ENCODE measurements at places on chromosomes 11 and 22.

GRCh38 chr11:18491924-18492323, 34.8 kb downstream of the TSG101 start:
- no peak for DNase-seq

DNA sequence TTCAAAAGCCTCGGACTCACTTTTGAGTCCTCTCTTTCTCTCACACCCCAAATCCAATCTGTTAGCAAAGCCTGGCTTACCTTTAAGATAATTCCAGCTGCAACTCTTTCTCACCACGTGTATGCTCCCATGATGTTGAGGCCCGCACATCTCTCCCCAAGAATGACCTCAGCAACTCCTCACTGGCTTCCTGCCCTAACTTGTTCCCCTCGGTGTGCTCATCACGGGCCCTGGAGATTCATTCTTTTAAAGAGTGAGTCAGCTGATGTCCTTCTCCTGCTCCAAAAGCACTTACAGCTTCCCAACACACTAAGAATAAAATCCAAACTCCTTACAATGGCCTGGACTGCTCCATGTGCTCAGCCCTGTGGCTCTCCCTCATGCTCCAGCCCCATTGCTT, 1041.3 kb downstream of the OPCML start:
- no peak for DNase-seq

GRCh38 chr22:37545703-37546436, 14.4 kb upstream of the CDC42EP1 start:
- no peak for DNase-seq

DNA sequence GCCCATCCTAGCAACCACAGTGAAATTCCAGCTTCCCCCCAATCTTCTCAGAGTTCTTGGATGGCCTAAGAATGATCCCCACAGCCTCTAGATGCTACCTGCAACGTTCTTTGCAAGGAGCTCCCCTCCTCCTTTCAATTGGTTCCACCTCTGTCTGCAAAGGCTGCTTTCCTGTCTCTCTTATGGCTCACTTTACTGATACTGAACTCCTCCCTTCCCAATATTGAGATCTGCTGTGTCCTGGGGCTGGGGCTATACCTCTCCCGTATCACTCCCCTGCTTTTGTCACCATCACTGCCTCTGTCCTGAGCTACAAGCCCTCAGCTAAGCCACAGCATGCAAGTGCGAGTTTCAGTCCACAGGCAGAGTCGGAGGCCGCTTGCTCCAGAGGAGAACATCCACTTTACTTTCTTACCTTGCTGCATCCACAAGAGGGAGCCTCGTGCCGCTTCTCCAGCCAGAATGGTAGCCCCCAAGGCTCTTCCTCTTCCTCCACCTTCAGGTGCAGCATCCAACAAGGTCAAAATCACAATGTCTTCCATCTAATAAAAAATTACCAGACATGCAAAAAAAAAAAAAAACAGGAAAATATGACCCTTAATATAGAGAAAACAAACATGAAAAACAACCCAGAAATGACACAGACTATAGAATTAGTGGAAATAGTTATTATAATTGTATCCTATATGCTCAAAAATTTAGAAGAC, 48.6 kb upstream of the TMEM45B start:
- peak; percentile 7 for DNase-seq

DNA sequence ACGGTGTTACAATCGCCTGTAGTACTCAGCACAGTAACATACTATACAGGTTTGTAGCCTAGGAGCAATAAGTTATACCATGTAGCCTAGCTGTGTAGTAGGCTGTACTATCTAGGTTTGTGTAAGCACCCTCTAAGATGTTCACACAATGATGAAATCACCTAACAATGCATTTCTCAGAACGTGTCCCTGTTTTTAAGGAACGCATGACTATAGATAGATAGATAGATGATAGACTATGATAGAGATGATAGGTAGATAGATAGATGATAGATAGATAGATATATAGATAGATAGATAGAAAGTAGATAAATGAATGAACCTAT, 203.9 kb downstream of the FAM76B start:
- no peak for DNase-seq

DNA sequence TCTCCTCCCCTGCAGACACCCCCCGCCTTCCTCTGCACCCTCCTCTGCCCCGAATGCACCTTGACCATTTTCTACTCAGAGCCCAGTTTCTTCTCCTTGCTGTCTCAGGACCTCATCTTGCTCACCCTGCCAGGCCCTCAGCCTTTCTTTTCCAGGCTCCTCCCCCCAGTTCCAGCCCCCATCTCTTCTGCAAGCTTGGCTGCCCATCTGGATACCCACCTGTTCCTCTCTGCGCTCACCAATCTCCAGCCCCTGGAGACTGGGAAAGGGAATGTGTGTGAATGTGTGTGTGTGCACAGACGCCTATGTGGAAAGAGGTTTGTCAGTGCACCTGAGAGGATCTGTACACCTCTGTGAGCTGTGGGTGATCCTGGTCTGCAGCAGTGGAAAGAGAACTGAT, 36.4 kb downstream of the SLC22A12 start:
- no peak for DNase-seq

- DNase-seq, result no peak
Observed at GRCh38 chr11:88434333-88434976, 96.9 kb upstream of the CTSC start.

DNA sequence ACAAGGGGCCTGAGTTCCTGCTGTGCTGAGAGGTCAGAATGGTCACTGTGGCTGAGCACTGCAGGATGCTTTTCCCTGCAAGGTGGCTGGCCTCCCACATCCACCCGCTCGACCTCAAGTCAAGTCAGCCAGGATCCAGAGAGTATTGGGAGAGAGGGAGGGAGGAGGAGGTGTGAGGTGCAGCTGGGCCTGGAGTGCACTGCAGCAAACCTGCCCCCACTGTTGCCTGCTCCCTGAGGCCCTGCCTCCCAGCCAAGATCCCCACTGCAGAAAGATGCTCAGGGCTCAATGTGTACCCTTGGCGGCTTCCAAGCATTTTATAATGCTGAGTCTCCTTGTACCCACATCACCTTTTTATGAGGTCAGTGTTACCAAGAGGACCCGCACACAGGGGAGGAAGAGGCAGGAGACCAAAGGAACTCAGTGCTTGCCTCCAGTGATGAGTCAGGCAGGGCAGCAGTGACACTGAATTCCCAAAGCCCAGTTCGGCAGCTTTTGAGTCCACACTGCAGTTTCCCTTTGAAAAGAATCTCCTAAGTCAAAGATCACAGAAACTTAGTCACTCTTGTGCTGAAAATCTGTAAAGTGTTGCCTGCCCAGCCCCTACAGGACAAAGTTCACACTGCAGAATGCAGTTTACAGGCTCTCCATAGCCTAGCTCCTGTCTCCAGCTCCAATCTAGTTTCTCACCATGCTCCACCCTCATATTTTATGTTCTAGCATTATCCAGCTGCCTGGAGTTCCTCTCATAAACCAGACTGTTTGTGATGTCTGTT, 3.1 kb downstream of the ENDOD1 start:
- DNase-seq, result peak; percentile 38

DNA sequence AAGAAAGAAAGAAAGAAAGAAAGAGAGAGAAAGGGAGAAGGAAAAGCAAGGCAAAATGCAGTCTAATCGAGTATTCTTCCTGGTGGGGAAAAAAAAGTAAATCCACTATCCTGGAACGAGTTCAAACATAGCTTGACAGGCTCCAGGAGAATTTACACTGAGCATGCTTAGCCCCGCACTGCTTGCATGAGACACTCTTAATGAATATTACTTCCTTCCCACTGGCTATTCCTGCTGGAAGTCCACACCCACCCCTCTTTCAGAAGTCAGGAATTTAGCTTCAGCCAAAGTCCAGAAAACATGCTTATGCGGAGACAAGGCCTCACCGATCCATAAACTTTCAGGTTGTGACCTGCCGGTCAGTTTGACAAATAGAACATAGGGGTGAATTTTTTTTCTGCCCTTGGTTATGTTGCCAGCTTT, 251.8 kb upstream of the BLID start:
- no peak for DNase-seq

DNA sequence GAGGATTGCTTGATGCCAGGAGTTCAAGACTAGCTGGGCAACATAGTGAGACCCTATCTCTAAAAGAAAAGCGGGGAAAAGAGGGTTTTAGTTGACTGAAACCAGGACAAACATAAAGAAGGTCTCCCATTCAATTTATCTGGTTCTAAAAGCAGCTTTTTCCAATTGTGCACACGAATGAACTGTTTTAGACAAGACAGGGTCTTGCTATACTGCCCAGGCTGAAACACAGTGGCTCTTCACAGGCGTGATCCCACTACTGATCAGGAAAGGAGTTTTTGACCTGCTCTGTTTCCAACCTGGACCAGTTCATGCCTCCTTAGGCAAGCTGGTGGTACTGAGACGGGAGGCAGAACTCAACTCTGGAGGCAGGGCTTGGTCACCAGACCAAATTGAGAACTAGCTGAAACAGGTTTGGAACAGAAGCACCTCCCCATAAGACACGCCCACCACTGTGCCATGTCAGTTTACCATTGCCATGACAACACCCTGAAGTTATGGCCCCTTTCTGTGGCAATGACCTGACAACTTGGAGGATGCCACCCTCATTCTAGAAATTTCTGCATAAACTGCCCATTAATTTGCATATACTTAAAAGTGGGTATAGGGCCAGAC, 2.8 kb upstream of the NUCB2 start:
- no peak for DNase-seq

DNA sequence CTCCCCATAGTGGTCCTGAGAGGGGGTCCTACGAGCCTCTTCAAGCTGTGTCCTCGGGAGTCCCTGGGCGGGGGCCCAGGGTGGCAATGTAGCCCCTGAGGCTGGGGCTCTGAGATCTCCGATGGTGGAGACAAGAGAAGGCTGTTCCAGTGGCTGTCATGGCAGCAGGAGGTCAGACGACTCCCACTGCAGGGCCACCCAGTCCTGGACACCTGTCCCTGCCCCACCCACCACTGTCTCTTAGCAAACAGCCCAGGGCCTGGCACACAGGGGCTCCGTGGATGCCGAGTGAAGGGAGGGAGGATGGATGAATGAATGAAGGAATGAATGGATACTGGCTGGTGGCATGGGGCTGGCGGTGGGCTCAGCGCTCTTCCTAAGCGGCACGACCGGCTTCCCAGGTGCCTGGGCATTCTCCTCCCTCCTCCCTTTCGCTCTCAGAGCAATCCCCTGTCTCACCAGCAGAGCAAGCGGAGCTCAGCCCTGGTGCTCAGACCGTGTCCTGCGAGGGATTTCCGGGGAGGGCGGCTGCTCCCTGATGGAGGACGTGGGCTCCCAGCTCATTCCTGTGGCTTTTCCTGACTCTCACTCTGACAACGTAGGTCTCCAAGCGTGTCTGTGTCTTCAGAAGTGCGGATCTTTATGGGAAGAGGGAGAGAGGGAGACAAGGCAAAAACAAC, 1272.6 kb downstream of the BRD1 start:
- no peak for DNase-seq

GRCh38 chr11:114188851-114189570, 107.2 kb upstream of the NNMT start:
- no peak for DNase-seq

GRCh38 chr11:20110908-20111669, 49.2 kb downstream of the DBX1 start:
- DNase-seq, result peak; percentile 42

GRCh38 chr22:38350444-38351359, 33.5 kb upstream of the CSNK1E start:
- DNase-seq, result no peak

DNA sequence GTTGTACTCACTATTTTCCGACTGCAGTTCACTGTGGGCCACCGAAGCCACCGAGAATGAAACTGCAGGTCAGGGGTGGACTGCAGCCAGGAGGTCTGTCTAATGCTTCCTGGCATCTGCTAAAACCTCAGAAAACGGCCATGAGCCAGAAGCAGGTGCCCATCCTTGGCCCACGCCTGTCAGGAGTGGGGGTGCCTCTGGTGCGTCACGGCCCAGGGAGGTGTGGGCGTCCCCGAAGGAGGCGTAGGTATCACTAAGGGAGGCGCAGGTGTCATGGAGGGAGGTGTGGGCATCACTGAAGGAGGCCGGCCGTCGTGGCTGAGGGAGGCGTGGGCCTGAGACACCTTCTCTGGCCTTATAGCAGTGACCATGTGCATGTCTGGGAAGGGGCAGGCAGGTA, 456.2 kb downstream of the TBC1D22A start:
- no peak for DNase-seq

DNA sequence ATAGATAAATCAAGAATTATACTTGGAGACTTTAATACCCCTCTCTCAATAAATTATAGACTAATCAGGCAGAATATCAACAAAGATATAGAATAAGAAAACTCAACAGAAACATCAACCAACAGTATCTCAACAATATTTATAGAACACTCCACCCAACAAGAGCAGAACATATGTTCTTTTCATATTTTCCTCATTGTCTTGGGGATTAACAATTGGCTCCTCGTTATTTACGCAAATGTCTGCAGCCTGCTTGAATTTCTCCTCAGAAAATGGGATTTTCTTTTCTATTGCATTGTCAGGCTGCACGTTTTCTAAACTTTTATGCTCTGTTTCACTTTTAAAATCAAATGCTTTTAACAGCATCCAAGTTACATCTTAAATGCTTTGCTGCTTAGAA, 37.0 kb upstream of the FBLN1 start:
- DNase-seq, result no peak

GRCh38 chr11:69465236-69466000, 16.0 kb upstream of the LINC01488 start:
- no peak for DNase-seq

DNA sequence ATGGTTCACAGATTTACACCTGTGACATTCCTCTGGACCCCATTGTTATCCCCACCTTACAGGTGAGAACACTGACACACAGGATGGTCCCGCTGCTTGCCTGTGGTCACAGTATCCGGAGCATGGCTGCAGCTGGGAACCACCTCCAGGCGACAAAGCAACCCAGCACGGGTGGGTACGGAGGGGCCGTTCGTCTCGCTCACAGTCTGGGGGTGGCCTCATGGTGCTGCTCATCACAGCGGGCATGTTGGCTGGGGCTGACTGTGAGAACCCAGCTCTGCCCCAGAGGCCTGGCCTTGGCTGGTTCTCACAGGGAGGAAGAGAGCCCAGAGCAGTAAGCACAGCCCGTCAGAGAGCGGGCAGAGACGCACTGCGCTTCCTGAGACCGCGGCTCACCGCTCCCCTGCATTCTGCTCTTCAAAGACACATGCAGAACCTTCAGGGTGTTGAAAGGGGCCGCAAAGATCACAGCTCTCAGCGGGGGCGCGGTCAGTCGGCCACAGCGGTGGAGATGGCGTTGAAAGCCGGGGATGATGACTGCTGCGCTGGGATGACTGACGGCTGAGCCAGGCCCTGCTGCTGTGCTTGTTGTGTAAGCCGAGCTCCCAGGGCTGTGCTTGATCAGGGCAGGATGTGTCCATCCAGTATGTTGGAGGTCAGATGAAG, 423.0 kb downstream of the BRD1 start:
- DNase-seq, result no peak

Data from inflammatory macrophage treated with lipopolysaccharide for 1 hour (primary cell).